ENCODE measurements at places on chromosomes 7 and 10.

DNA sequence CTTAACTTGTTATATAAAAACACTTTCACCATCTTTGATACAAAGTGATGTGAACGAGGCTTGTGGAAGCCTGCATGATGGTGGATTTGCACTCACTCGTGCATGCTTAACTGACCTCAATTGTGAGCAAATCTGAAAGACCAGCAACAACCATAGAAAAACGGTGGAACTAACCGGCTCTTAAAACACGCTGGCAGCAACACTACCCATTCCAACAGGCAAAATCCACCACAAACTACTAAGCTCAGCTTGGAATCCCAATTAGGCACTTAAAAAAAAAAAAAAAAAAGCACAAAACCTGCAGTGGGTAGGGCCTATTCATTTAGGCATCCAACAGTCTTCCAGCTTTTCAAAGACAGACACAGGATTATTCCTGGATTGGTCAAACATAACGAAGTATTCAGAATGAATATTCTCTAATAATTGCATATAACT is 1.8 kb downstream of the GDI2 start:
- peak; percentile 45 for DNase-seq

DNA sequence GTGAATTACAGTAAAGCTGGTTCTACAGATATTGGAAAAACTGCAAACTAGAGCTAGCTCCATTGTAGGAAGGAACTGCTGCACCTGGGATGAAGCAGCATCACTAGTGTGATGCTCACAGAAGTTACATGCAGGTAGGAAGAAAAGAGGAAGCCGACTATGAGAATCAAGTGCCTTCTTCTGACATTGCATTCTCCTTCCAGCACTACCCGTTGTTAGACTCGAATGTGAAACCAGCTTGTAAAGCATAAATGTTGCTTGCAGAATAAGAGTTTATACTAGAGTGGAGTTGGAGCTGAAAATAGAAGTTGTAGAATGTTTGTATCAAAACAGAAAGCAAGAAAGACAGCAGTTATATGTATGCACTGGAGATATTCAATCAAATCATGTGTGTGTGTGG is 49.9 kb downstream of the TRIM24 start:
- no peak for DNase-seq

GRCh38 chr7:76428868-76429805 is 4.4 kb downstream of the ZP3 start:
- peak; percentile 52 for DNase-seq

DNA sequence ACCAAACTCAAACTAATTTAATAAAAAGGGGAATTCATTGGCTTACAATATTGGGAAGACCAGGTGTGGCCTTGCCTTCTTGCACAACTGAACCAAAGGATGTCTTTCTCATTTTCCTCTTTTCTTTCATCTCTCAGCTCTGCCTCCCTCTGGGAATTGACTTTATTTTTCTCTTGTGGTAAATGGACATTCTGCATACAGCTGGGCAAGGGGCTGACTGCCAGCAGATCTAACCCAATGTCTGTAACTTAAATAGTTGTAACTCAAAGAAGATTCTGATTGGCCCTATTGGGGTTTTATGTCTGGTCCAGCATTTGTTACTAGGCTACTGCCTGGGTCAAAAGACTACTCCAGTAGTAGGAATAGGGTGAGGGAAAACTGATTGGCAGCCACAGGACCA is 15.3 kb downstream of the PTTG1IP2 start:
- DNase-seq, result peak; percentile 5

DNA sequence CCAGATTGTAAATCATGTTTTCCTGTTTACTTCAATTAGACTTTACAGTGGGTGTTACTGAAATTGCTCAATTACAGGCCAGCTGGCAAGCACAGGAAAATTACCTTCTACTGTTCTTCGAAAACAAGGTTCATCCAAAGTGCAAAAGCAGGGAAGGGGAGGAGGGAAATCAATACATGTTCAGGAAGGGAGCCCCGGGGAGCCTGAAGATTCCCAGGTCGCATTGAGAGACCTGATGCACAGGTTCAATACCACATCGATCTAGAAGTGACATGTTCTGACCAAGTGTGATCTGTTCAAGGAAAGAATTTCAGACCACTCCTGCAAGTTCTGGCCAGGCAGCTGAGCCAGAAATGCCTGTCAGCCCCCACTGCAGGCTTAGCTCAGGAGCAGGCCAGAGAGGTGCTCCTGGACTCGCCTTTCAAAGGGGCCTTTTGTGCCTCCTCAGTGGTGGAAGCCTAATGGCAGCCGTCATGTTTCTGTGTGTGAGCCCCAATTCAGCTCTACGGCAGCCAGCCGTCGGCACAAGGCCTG is 35.9 kb downstream of the FAM53B start:
- DNase-seq, result no peak
